Activated CD8-positive, alpha-beta memory T cell treated with anti-CD3 and anti-CD28 coated beads for 1 hour (primary cell): ENCODE measurements at places on chromosomes 5 and 9.

DNA sequence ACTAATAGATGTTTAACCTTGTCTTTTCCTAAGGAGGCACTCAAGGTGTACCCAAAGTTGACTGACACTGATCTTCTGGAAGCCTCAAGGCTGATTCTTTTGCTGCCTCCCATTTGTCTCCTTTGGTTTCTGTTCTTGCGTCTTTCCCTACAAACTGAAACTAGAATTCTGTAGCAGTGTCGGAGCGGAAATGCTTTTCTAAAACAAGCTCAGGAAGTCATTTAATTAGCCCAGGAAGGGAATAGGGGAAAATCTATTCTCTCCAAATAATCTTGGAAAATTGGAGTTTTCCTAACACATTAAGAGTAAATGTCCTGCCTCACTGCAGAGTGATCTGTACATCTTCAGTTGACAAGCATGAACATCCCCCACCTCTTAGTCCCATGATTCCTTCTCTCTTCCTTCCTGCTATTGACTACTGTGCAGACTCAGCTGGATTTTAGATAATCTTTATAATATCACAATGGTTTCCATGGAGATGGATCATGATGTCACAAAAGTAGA lies 182.7 kb downstream of the NR3C1 start:
- DNase-seq, result no peak

DNA sequence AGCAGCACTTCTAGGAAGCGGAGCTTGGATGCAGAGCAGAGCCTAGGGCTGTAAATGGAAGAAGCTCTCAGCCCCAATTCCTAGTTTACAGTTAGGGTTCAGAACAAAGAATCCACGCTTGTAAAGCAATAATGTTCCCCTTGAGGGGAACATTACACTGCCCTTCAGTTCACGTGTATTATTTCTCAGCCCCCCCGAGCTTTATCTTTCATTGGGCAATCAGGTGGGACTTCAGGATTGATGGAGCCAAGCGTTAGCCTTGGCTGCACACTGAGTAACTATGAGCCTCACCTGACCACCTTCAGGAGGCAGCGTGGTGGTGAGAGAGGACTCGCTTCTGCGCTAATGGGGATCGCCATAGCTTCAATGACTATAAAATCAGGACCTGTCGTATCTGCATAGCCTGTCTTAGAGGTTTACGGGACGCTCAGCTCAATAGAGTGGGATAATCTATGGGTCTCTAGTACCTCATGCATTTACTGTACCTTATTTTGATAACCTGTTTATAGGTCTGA lies 157.0 kb upstream of the RASEF start:
- no peak for DNase-seq

GRCh38 chr5:123142957-123143356 lies 53.9 kb downstream of the PRDM6 start:
- DNase-seq, result no peak

DNA sequence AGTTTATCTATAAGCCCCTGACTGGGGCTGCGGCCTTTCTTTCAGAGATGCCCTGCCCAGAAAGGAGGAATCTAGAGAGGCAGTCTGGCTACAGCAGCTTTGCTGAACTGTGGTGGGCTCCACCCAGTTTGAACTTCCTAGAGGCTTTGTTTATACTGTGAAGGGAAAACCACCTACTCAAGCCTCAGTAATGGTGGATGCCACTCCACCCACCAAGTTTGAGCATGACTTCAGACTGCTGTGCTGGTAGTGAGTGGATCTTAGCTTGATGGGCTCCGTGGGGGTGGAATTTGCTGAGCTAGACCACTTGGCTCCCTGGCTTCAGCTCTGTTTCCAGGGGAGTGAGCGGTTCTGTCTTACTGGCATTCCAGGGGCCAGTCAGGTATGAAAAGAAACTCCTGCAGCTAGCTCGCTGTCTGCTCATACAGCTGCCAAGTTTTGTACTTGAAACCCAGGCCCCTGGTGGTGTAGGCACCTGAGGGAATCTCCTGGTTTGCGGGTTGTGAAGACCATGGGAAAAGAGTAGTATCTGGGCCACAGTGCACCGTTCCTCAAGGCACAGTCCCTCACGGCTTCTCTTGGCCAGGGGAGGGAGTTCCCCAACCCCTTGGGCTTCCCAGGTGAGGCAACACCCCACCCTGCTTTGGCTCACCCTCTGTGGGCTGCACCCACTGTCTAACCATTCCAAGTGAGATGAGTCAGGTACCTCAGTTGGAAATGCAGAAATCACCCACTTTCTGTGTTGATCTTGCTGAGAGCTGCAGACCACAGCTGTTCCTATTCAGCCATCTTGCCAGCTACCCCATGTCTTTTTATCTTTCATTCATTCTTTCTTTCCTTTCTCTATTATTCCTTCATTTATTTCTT lies 211.8 kb upstream of the C9orf72 start:
- DNase-seq, result no peak

- DNase-seq, result no peak
Measured at GRCh38 chr9:27563738-27564430, 9.4 kb downstream of the C9orf72 start.

GRCh38 chr9:89609426-89610006 lies 4.7 kb downstream of the GADD45G start:
- no peak for DNase-seq

DNA sequence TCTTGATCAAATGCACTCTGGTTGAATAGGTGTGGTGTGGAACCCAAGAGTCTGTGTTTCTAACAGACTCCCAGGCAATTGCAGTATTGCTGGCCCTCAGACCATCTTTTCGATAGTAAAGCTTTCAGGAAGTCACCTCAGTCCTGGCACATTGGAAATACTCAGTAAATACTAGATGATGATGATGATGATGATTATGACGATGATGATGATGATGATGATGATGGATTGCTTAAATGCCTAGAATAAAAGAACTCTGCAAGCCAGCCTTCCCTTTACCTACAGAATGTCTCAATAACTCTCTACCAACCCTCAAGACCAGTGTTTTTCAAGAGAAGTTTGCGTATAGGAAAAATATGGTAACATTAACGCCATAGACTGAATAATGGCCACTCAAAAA lies 268.0 kb downstream of the DNAH5 start:
- no peak for DNase-seq

DNA sequence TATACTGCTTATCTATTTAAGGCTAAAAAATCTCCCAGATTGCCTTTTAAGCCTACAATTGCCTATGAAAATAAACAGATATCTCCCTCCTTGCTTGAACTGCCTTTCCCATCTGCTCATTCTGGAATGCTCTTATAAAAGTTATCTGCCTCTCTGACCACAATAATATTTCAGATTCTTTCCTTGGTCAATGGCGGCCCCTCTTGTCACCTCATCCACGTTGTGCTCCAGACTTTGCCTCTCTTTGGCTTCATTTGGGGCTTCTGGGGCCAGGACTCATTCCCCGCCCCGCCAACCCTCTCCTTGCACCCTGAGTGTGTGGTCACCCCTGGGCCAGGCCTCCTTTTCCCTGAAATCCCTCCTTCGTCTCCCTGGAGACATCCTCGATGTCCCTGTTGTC lies 110.0 kb upstream of the RPS23 start:
- no peak for DNase-seq

GRCh38 chr5:140287801-140288521 lies 14.9 kb downstream of the PFDN1 start:
- DNase-seq, result no peak

GRCh38 chr5:129631961-129632360 lies 115.9 kb upstream of the MINAR2 start:
- no peak for DNase-seq

GRCh38 chr5:54611290-54611951 lies 93.9 kb downstream of the SNX18 start:
- DNase-seq, result no peak

- DNase-seq, result no peak
Measured at GRCh38 chr9:39587844-39588499, 232.5 kb downstream of the SPATA31A1 start.

- no peak for DNase-seq
Measured at GRCh38 chr5:106262395-106262794, 1408.3 kb downstream of the EFNA5 start.

DNA sequence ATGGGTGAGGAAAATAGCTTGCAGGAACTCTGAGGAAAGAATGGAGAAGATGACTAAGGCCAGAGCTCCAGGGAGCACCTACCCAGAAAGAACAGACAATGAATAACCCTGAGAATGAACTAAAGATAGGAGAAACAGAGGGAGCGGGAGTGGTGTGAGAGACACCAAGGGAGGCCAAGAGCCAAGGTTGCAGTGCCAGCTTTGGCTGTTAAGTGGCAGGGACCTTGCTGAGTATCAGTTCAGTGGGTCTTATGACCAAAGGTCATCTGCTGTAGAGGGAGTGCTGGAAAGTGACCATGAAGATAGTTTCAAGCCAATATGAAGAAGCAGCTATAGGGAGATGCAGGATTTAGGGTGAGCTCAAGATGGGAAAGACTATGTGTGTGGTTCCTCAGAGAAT lies 16.7 kb downstream of the P4HA2 start:
- no peak for DNase-seq

DNA sequence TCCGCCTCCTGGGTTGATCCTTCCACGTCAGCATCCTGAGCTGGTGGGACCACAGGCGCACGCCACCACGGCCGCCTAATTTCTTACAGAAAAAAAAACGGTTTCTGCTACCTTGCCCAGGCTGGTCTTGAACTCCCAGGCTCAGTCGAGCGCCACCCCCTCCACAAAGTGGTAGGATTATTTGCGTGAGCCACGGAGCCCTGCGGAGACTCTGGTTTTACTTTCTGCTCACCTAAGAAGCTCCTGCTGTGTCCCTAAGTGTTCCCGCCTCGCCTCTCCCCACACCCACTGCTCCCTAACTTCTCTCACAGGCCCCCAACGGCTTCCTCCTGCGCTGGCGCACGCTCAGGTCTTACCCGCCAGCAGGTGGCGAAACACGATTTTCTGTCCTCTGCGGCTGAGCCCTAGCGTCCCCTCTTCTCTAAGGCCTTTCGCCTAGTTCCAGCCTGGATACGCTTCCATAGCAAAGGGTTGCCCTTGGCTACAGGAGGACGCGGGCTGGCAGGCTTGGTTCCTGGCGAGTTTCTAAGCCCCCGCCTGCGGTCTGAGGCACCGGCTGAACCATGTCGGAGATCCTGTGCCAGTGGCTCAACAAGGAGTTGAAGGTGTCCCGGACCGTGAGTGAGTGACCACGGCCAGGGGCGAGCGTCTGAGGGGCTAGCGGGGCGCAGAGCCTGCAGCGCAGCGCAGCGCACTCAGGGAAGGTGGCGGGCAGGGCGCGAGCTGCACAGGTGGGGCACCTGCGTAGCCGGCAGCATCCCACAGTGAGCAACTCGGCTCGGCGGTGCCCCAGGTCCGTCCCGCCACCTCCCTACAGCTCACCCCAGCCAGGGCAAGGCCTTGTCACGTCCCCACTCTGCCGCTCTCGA lies at the start of gene SPEF2:
SPEF2 (plus strand) TSS at position 429 of the 869 bp plus-strand sequence; CDS start at position 564, 135 bp downstream.
- peak; percentile 55 for DNase-seq

- no peak for DNase-seq
Measured at GRCh38 chr5:103355579-103355978, 97.0 kb downstream of the MACIR start.
